T-helper 17 cell (primary cell): ENCODE measurements at places on chromosomes 1 and 21.

- no peak for DNase-seq
Observed at GRCh38 chr1:160538985-160539651, 16.1 kb upstream of the SLAMF6 start.

DNA sequence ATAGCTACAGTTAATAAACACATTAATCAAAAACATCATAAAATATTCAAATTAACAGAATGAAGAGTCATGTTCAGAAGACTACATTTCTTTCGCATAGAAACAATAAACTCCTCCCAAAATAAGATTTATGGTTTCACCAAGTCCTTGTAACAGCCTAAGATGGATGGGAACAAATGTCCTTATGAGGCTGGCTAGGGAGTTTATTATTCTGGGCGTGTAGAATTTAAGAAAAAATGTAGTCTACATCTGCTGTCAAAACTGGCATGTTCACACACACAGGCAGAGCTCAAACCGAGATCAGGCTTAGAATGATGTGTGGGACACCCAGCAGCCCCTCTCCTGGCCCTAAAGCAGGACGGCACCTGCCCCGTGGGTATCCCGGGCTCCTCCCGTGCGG lies 101.1 kb downstream of the NPHP4 start:
- no peak for DNase-seq

DNA sequence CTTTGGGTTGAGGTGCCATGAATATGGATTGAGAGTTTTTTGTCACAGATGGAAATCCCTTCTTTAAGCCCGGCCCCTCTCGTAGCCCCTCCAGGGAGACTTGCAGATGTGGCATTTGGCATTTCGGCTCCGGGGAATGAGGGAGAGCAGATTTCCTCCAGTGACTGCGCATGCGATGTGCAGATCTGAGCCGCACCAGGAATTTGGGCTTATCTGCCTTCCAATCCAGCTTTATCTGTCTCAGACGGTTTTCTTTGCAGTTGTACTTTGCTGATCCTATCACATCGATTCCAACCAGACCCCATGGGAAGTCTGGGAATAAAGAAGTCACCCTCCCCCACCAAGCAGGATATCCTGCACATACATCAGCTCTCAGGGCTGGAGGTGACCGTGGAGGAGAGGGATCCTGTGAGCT lies 11.7 kb downstream of the KIF26B start:
- no peak for DNase-seq

- no peak for DNase-seq
Observed at GRCh38 chr1:196209983-196210382, 398.3 kb downstream of the KCNT2 start.

DNA sequence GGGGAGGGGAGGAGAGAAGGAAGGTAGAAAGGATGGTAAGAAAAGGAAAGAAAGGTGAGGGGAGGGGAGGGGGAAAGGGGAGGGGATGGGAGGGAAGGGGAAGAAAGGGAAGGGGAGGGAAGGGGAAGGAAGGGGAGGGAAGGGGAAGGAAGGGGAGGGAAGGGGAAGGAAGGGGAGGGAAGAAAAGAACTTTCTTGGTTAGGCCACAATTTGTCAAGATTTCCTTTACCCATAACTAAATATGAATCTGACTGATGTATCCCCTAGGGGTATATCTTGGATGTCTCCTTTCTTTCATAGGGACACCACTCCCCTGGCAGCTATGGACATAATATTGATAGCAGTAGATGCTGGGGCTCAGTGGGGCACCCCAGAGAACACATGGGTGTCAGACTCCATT lies 54.4 kb upstream of the PRELP start:
- no peak for DNase-seq

GRCh38 chr1:101221945-101222429 lies 14.8 kb upstream of the S1PR1 start:
- no peak for DNase-seq

DNA sequence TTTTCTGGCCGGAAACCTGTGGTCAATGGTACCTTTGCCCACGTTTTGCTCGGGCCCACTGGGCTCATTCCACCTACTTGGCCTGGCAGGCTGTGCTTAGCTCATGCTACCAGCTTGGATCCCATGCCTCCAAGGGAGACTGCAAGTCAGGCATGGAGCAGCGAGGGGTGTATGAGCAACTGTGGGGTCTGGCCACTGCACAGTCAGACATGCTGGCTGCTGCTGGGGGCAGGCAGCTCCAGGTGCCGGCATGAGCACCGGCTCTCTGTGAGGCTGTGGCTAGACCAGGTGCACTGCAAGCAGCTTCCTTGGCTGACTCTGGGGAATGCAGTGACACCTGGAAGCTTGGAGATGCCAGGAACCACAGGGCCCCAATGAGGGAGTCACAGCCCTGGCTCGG lies 161.1 kb upstream of the DUSP10 start:
- no peak for DNase-seq

GRCh38 chr21:30829659-30830058 lies at the start of gene KRTAP7-1:
KRTAP7-1 (minus strand) TSS chr21:30829759; CDS start chr21:30829698, 61 bp downstream.
- DNase-seq = no peak

- no peak for DNase-seq
Observed at GRCh38 chr1:184644771-184645170, 109.9 kb downstream of the EDEM3 start.

- no peak for DNase-seq
Observed at GRCh38 chr21:16198546-16198945, 468.8 kb downstream of the USP25 start.

- no peak for DNase-seq
Observed at GRCh38 chr1:47186267-47187185, 3.3 kb downstream of the PDZK1IP1 start.

GRCh38 chr1:56755911-56756310 lies 63.3 kb downstream of the FYB2 start:
- DNase-seq = no peak

- no peak for DNase-seq
Observed at GRCh38 chr1:61198554-61198953, 116.2 kb downstream of the NFIA start.

DNA sequence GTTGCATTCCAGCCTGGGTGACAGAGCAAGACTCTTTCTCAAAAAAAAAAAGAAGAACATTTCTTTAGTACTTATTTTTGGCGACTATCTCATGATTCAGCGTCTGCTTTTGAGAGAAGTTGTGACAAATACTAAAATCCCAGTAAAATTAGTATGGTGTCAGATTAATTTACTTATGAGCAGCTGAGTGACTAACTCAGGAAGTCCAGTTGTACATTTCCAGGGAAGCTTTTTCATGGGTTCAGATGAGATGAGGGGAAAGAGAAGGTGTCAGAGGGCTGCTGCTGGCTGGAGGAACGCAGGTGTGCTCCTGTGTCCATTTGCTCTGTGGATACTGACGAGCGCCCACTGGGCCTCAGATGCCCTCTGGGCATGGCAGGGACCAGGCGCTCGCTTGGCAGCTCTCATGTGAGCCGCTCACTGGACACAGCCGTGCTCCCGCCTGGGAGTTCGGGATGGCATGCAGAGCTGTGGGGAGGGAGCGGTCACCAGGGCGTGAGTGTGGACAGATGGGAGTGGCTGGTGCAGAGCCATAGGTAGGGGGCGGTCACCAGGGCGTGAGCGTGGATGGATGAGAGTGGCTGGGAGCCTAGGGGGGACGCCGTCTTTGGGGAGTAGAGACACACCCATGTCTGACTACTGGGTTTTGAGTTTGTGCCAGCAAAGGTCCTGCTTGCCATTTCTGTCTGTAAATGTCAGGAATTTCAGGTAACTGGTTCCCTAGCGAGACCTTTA lies 55.0 kb downstream of the ADARB1 start:
- DNase-seq = no peak

- DNase-seq = no peak
Observed at GRCh38 chr1:248618878-248619277, 16.0 kb downstream of the OR2T11 start.

GRCh38 chr1:109011335-109011734 lies 30.6 kb downstream of the WDR47 start:
- no peak for DNase-seq

DNA sequence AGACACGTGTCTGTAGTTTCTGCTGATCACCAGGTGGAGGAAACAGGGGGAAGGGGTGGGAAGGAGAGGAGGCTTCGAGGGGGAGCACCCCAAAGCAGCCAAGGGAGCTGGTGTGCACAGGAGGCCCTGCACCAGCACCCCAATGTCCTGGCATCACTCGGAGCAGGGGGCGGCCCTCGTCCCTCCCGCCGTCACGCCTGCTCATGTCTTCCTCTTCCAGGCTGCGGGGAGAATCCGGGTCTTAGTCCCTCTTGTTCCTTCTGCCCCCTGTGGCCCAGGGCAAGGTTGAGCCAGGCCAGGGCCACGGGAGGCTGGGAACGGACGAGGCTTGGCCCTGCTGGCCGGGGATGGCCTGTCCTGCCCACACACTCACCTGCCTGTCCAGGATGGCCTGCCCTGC lies 21.4 kb upstream of the ARHGEF16 start:
- DNase-seq = no peak

GRCh38 chr1:208103597-208104513 lies 140.3 kb downstream of the PLXNA2 start:
- no peak for DNase-seq

DNA sequence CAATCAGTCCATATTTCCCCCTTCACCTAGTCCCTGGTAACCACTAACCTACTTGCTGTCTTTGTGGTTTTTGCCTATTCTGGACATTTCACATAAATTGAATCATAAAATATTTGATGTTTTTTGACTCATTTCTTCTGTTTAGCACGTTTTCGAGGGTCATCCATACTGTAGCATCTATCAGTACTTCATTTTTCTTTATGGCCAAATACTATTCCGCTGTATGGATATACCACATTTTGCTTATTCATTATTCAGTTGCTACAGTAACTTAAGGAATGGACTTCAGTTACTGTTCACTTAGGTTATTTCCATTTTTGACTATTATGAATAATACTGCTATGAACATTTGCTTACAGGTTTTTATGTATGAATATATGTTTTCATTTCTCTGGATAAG lies 12.3 kb downstream of the PBX1 start:
- DNase-seq = no peak
